NCI-H1436 (cell line): ENCODE measurements at places on chromosomes 7 and 10.

DNA sequence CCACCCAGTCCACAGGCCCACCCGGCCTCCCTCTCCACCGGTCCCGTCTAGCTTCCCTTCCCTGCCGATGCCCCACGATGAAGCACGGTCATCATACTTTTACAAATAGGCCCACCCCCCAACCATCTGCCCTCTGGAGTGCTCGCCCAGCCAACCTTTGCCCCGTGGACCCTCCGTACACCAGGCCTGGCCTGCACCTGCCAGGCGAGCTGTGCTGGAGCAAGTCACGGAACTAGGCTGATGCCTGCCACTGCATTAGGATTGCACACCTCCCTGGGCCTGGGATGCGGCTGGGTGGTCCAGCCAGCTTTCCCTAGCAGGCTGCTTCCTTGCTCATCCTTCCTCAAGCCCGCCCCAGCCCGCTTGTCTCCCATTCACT, 44.7 kb downstream of the PPIF start:
- no peak for DNase-seq

- no peak for DNase-seq
These were observed 329.5 kb downstream of the GPR158 start for GRCh38 chr10:25504306-25504705.

DNA sequence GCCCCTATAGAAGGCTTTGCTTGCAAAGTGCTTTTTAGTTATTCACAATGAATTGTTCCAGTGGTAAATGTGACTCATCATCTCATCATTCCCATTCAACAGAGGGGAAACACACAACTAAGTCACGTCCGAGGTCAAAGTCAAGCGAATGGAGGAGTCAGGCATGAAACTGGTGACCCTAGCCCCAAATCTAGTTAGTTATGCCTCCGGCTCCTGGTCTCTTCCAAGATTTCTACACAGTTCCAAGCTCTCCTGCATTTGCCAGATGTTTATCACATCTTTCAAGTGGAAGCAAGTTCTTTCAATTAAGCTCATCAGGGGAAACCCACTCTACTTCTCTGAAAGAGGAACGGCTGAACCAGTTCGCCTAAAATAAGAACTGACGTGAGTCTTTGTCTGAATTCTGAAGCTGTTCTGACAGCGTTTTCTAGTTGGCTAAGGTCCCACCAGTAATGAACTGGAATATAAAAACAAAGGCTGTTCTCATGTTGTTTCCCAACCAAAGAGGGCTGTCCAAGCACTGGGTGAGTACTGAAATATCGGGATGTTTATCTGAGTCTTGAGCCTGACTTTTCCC, 140.9 kb upstream of the NRBF2 start:
- DNase-seq: no peak

GRCh38 chr10:91551856-91552255, 81.0 kb downstream of the PPP1R3C start:
- DNase-seq: peak; percentile 14

DNA sequence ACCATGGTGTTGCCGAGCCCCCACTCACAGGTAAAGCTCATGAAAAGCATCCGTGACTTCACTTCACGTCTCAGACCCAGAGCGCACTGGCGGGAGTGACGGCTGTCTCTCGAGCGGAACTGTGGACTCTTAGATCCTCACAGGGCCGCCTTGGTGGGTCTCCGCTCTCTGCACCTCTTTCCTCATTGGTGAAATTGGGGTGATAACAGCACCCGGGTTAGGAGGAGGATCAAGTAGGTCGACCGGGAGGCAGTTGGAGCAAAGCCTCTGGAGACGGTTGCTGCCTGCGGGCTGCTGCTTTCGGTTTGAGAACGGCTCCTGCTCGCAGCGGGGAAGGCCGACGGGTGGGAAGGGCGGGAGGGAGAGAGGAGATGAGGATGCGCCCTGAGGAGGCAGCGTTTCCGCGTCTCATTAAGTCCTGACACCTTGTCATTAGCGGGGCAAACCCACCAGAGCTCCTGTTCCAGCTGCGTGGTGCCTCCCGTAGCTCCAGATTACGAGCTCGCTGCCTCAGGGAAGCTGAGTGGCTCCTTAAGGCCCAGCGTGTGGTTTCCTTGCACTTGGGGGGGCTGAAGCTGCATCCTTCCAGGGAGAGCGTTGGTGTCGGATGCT, 51.9 kb upstream of the CFAP46 start:
- DNase-seq: no peak
